Suppressor macrophage (primary cell): ENCODE measurements at places on chromosomes 16 and 17.

DNA sequence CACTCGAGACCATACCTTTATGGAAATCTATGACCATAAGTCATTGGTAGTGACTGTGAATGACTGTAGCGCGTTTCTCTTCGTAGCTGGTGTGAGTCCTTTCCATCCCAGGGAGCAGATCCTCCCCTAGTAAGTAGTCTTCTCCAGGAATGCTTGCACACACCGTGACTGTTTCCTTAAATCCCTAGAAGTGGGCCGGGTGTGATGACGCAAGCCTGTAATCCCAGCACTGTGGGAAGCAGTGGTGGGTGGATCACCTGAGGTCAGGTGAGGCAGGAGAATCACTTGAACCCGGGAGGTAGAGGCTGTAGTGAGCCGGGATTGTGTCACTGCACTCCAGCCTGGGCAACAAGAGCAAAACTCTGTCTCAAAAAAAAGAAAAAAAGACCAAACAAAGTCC lies 70.6 kb downstream of the CRISPLD2 start:
- no peak for DNase-seq

GRCh38 chr17:60314423-60314822 lies 77.5 kb downstream of the USP32 start:
- DNase-seq = peak; percentile 15

DNA sequence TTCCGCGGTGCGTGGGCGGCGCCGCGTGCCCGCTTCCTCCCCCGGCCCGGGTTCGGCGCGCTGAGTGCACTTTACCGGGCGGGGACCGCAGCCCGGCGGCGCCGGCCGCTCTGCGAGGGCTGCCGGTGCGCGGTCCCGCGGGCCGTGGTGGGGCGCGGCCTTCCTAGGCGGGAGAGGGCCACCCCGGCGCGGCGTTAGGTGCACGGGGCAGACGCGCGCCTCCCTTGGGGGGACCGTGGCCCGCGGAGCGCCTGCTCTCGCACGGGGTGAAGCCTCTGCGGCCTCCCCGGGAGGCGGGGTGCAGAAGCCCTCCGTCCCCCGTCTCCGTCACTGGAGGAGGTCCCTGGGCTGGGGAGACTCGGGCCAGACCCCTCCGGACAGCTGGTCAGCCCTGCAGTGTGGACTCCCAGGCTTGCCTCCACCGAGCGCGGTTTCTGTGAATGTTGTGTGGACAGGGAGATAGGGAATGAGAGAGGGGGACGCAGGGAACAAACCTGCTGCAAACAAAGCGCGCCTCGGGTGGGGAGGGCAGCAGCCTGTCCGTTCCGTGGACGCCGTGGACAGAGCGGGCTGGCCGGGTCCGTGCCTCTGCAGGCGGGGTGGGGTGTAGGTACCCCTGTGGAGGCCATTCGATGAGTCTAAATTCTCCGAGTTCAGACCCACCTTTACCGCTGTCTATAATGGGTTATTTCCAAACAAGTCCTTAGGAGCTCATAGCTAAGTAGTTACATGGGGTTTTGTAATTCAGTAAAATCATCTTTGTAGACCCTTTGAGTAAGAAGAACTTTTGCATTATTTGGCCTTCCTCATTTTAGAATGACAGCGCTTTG lies 721 bp downstream of the TBCD start:
- no peak for DNase-seq

DNA sequence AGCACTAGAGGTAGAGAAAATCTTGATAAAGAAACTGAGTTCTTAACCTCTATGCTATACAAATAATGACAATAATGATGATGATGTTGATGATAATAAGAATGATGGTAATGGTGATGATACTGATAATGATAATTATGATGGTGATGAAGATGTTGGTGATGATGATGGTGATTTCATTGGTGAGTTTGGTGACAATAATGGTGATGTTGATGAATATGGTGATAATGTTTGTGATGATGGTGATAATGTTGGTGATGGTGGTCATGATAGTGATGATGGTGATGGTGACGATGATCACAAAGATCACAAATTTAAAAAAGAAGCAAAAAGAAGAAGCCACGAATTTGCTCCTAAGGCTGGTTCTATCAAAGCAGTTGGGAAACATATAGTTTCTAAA lies 519.0 kb upstream of the C16orf82 start:
- DNase-seq = no peak

DNA sequence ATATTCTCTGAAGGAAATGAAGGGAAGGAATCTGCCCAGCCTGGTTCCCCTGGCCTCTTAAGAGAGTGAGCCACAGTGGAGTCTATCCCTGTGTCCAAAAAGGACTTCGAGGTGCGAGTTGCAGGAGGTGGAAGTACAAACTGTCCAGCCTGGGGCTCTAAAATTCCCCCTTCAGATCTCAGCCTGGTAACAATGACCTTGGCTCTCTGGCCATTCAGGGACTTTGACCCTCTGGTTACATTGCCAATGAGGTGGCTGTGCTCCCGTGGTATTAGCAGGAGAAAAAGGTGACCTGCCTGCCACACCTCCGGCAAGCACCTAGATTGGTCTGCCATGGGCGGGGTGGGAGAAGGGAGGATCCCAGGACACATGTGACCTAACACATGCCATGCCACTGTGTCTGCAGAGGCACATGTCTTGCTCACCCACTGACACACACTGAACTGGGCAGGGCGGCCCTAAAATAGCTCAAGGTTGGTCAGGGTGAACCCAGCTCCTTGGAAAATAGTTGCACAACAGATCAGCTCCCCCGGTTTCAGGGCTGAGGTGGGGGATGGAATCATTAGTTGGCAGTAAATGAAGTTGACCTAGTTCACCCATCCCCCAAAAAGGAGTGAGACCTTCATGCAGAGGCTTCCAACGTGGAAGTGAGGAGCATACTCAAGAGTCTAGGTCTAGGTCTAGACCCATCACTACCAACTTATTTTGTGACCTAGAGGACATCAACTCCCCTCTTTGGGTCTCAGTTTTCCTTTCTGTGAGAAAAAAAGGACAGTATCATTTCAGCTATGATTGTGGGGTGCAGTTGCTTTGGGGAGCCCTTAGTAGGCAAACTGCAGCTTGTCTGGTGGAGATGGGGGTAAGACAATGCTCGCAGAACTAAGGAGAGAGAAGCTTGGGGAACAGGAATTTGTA lies 2.2 kb downstream of the NR1D1 start:
- peak; percentile 58 for DNase-seq

GRCh38 chr17:17057057-17057551 lies 14.8 kb downstream of the MPRIP start:
- no peak for DNase-seq
